NCI-H2107 (cell line): ENCODE measurements at places on chromosomes 4 and X.

- DNase-seq, result no peak
These were observed 424.5 kb upstream of the PCDH7 start for GRCh38 chr4:30295652-30296051.

DNA sequence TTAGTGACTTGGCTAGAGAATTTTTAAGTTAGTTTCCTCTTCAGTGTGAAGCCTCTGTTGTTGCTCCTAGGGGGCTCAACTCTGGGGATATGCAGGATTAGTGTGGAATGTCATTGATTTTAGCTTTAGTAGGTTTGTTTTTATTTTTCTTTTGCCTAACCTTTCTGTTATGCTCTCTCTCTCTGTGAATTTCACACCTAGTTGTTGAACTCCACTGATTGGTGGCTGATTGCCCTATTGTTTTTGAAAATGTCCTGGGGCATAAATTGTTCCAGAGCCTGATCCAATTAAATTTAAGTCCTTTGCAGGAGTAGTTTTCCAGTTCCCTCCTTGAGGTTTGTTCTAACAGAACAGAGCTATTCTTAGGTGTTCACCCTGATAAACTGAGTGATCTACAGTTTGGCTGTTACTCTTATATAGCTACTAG, 393.3 kb upstream of the CTSO start:
- DNase-seq, result no peak

DNA sequence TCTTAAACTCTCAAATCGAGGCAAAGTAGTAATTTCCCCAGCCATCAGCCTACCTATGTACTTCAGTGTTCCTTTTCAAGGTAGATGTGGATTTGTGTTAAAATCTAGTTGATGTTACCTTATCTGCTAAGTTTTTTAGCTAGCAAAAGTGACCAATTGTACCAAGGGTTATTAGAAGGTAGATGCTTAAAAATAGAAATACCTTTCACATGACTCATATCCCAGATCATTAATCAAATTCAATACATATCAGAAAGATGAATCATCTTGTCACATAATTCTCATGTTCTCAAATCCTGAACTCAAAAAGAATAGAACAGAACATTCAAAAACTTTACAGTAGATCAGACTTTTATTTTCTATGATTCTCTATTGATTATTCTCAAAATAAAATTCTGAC, 3.5 kb downstream of the ENAM start:
- no peak for DNase-seq

DNA sequence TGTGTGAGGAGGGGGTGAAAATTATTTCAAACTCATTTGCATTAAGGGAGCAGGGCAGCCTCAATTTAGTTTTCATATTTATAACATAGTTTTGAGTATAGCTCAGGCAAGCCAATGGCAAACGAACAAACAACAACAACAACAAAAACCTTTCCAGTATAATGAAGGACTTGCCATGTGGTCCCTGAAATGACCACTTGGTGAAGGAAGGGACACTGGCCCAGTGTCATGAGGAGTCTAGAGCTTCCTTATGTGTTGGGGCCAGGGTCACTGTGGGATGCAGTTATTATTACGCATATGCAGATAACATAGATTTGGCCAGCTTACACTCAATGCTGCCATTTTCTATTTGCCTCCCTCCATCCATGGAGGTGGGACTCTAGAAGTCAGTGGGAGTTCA, 23.3 kb downstream of the NKX3-2 start:
- no peak for DNase-seq

- no peak for DNase-seq
These were observed 21.4 kb downstream of the SH3RF1 start for GRCh38 chr4:169249214-169249973.

GRCh38 chrX:56623316-56623715, 59.9 kb downstream of the UBQLN2 start:
- DNase-seq, result no peak

GRCh38 chr4:77433418-77433733, 172.2 kb upstream of the CXCL13 start:
- DNase-seq, result peak; percentile 20

DNA sequence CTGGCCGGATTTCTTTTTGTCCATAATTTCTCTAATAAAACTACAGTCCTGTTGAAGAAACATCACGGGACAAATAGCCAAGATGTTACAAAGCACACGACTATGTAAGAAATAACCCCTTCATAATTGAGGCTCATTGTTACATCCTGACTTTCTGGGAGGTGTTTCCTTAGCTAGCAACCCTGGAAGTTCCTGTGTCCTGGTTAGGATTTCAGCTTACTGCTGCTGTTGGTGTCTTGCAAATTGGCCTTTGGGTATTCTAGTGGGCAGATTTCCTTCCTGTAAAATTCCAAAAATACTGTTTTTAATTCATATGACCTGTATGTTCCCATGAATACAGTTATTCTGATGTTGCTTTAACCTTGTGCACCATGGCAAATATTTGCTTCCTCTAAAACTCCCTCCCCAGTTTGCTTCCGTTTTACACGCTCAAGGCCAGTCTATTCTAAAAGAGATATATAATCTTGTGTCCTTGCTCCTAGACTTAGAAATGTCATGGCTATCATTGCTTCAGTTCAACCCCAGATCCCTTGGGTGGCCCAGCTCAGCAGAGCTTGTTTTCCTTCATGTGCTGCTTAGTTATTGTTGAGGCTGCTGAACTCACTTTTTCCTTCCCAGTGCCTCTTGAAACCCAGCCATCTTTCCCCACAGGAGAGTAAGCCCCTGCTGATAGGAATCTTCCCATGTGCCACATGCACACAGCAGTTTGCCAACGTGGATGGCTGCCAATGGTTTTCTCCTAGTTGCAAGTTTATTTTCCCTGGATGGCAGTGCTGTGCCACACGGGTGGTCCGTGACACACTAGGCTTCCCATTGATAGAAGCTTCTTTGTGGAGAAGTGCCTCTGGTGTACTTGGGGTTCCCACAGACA, 75.8 kb downstream of the TSPAN7 start:
- no peak for DNase-seq

DNA sequence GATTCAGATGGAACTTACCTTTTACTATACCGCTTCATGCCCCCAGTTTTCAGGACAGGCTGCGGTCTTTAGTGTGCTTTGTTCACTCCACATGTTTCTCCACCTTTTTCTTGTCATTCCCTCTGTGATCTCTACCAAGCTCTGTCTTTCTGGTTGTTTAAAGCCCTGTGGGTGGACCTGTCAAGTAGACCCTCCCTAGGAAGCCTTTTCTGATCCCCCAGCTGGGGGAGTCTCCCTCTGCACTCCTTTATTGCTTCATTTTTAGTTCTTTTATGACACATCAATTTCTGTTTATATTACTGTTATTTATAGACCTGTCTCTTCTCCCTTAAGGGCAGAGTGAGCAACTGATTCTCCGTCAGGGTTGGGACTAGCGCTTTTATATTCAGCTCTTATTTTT, 150.2 kb downstream of the C4orf33 start:
- no peak for DNase-seq

DNA sequence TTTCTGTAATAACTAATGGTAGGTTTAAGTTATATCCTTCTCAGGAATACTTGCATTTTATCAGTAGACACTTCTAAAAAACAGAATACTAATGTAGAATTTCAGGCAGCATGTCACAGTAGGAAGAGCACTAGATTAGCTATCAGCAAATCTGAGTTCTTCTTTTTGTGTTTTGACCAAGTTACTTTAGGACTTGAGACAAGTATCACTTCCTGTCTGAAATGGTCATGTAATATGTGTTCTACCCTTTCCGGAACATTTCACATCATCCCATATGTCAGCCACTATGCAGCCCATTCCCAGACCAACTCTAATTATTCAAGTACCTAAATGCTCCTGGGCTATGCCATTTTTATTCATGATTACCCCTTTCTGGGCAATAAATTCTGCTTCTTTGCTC, 401.8 kb upstream of the RPS6KA3 start:
- DNase-seq, result no peak

- DNase-seq, result no peak
These were observed 316.2 kb downstream of the CENPC start for GRCh38 chr4:67229148-67229547.

- peak; percentile 48 for DNase-seq
These were observed 9.2 kb upstream of the FAM53A start for GRCh38 chr4:1693131-1693896.

- no peak for DNase-seq
These were observed 6.8 kb upstream of the WDR13 start for GRCh38 chrX:48590203-48591103.

GRCh38 chr4:143282211-143282707, 54.4 kb upstream of the GAB1 start:
- no peak for DNase-seq
